Stimulated activated CD8-positive, alpha-beta memory T cell treated with anti-CD3 and anti-CD28 coated beads, Interleukin-12 subunit alpha, Interleukin-12 subunit beta, amount 100 ng/mL, for 4 hours (primary cell): ENCODE measurements at places on chromosomes 12 and 14.

DNA sequence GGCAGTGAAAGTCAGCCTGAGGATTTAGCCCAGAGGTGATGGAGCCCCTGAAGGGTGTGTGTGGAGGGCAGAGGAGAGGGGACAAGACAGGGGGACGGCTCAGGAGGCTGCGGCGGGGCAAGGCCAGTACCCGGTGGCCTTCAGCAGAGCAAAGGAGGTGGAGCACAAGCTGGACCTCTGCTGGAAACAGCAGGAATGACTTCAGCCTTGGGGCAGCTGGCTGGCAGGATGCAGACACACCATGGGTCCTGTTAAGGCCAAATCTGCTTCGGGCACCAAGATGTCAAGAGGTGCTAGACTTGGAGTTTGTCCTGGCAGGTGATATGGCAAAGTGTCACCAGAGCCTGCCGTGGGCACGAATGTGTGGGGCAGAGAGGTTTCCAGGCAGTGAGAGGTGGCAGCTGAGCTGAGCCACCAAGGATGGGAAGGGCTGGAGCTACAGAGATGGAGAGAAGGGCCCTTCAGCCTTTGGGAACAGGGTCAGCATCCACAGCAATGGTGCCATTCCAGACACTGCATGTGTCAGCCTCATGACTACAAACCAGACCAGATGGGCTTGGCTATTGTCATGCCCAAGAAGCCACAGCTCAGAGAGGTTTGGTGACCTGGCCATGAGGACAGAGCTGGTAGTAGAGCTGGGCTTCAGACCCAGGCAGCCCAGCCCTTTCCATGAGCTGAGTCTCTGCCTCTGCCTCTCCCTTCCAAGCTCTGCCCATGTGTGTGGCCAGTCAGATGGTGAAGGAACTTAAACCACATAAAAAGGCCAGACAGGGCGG lies 91.9 kb downstream of the LGMN start:
- no peak for DNase-seq

- DNase-seq, result peak; percentile 50
These were observed 1.2 kb upstream of the SCAF11 start for GRCh38 chr12:45991284-45992249.

- DNase-seq, result no peak
These were observed 213.0 kb downstream of the ADAMTS20 start for GRCh38 chr12:43338848-43339526.

DNA sequence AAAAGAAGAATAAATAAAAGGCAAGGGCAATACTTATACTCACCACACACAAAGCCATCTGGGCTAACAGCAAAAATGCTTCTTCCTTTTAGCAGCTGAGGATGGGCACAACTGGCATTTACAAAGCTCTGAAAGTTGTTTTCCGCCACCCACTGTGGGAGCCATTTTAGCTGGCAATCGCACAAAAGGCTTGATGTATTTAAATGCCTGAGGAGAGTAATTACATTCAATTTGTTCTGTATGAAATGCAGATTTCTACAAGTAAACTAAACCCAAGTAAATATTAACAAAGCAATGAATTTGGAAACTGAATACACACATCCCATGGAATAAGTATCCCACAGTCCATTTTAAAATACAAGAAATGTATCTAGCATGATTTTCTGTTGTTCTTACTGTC lies 37.5 kb downstream of the LRIG3 start:
- no peak for DNase-seq

DNA sequence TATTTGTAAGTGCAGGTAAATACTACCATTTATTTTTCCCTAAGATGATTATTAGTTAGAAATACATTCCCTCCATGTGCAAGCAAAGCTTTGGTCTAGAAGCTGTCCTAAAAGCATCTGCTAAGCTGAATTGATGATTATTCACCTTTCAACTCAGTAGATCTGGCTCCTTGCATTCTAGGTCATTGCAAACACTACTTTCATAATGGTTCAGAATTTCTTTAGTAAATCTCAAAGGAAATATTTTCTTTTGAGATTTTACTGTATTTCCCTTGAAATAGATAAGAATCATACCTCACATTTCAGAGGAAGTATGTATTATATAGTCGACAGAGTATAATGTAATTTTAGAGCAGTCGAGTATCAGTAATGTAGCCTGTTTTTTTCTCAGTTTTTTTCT lies 2.4 kb downstream of the ETNK1 start:
- DNase-seq, result no peak

DNA sequence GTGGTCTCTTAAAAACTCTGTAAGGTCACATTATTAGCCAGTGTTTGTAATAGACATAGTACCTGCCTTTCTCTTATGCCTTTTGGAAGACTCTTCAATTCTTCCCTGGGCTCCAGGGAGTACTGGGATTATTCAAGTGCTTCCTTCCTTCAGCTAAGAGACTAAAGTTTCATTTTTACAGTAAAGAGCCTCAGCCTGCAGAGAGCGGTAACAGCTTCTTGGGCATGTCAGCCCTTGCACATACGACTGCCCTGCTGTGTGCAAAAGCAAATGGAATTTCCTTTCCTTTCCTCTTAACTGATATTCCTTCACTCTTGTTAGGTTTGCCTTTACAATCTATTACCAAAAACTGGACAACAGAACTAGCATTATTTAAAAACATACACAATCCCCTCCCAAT lies 32.9 kb upstream of the AMIGO2 start:
- no peak for DNase-seq

DNA sequence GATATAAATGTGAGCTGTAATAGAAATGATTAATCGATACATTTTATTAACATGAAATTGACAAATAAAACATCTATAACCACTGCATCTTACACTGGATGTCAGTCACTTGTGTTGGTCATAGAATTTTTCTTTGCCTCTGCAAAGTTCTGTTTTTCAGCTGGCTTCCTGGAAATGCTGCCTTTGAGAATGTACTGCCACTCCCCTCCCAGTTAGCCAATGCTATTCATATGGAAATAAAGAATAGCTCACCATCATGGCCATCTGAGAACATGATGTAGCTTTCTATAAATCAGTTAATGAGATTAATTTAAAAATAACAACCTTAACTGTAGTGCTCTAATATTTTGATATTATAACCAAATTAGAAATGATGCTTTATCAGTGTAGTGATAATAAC lies 41.1 kb downstream of the SLCO1B1 start:
- no peak for DNase-seq

GRCh38 chr12:113361574-113362370 lies 3.4 kb downstream of the PLBD2 start:
- DNase-seq, result no peak
